ENCODE measurements at places on chromosomes 16 and 17.

- peak; percentile 79 for DNase-seq
These were observed 40.0 kb upstream of the CCR7 start for GRCh38 chr17:40605306-40605705.

- no peak for DNase-seq
These were observed 19.4 kb downstream of the IFT140 start for GRCh38 chr16:1592446-1592845.

DNA sequence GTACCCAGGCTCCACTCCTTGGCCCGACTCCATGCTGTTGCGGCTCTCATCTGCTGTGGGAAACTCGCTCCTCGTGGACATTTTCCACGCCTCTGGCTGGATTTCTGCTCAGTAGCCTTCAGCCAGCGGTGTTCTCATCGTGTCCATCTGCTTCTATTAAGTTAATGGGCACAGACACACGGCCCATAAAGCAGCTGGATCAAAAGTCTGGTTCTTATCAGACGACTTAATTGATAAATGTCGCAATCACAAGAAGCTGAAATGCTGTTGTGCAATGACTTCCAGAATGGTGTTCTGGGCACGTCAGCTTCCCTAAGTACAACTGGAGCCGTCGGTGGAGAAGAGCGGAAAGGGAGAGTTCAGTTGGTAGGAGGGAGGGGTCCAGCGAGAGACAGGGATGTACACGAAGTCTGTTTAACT lies 211.7 kb upstream of the CHMP6 start:
- no peak for DNase-seq

GRCh38 chr17:68288375-68288774 lies 2.6 kb downstream of the SLC16A6 start:
- DNase-seq: peak; percentile 48

- DNase-seq: no peak
These were observed 41.4 kb upstream of the ANKFY1 start for GRCh38 chr17:4305224-4305623.

DNA sequence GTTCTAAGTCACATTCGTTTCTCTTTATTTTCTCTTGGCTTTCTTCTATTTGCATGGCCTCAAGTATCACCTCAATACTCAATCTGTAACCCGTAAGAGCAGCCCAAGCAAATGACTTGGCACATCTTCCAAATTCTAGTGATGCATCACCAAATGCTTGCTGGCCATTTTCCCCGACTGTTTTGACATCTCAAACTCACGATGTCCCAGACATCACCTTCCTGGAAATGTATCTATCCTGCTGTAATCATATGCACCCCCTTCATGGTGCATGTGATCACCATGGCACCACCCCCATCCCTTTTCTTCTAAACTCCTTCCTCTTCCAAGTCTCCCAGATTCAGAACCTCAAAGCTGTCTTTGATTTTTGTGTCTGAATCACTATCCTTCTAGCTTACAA lies 24.0 kb upstream of the ABCA5 start:
- no peak for DNase-seq

- no peak for DNase-seq
These were observed 357.2 kb upstream of the TNRC6C start for GRCh38 chr17:77601054-77601979.

All from CD4-positive, alpha-beta T cell treated with Interferon alpha-2 for 1 hour (primary cell).